ENCODE measurements at places on chromosomes 6 and 20. TPM values are rescaled to one million over a fixed set of nuclear protein-coding genes. Genes with fewer than 3 reads are reported as not detected.

GRCh38 chr6:159196430-159196975, 27.3 kb downstream of the FNDC1 start:
- no peak for DNase-seq

DNA sequence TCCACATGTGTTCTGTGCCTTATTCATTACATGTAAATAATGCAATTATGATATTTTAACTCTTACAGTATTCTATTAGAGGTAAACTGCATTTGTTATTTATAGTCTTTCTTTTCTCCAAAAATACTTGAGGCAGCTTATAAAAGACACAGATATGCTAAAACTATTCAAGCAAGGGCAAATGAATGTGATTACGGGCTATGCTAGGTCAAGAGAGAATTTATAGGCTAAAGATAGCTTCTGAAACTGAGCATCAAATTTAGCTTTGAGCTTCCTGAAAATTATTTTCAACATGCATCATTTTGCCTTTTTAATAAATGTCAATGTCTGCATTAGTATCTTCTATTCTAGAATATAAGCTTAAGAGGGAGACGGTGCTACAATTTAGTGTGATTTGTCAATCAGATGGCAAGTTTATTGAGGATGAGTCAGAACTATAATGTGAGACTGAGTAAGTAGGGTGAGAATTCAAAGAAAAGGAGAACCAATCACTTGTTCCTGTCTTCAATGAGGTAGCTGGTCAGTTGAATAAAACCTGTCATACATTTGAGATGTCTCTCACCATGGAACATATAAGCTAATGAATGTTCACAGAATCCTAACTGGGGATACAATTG, 669.4 kb upstream of the CITED2 start:
- no peak for DNase-seq

The TBC1D20 gene
- total RNA-seq = 16.2 TPM

DNA sequence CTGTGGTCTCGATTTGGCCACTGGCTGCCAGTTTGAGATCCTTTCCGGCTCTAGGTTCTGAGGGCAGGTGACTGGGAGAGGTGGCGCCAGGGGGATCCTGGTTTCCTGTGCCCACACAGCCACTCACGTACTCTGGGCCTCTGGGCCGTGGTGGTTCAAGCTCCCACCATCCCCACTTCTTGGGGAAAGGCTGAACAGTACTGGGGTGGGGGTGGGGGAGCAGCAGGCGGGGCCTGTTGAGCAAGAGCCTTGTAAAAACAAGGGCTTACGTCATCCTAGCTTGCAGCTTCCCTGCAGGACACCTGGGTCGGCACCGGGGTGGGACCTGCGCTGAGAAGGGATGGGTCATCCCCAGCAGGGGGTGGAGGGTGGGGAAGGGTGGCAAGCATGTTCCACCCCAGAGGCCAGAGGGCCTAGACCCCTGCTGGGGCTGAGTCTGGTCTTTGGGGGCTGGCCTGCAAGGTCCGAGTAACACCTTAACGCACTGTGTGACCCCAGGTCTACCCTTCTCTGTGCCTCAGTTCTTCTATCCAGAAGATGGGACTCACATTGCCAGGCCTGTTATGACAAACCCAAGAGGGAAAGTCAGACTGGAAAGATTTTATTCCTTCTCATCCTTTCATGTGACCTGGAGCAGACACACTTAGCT, 3.1 kb upstream of the CEBPB start:
- DNase-seq = no peak

- DNase-seq = no peak
Observed at GRCh38 chr6:44298055-44298803, 14.9 kb downstream of the AARS2 start.

GRCh38 chr6:28586962-28587745, 61.5 kb downstream of the GPX5 start:
- peak; percentile 64 for DNase-seq

GRCh38 chr6:155408981-155409380, 46.7 kb downstream of the NOX3 start:
- no peak for DNase-seq

- DNase-seq = no peak
Observed at GRCh38 chr20:22931653-22932608, 103.2 kb upstream of the SSTR4 start.

The TMC2 gene
- not detected for total RNA-seq

DNA sequence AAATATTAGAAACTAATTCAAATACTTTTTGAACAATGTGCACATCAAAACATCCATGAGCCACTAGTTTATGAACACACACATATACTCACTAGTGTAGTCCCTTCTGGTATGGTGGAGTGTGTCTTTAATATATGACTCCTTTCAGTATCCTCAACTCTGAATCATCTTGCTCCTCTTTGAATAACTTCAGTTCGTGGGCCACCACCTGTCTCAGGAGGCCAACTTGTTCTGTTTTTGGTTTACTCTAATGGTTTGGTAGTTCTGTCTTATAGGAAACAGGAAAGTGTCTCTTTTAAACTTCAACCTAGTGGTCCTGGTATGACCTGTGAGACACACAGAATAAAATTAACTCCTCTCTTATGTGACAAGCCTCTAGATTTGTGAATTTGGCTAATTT, 55.6 kb downstream of the ZNF292 start:
- DNase-seq = no peak

DNA sequence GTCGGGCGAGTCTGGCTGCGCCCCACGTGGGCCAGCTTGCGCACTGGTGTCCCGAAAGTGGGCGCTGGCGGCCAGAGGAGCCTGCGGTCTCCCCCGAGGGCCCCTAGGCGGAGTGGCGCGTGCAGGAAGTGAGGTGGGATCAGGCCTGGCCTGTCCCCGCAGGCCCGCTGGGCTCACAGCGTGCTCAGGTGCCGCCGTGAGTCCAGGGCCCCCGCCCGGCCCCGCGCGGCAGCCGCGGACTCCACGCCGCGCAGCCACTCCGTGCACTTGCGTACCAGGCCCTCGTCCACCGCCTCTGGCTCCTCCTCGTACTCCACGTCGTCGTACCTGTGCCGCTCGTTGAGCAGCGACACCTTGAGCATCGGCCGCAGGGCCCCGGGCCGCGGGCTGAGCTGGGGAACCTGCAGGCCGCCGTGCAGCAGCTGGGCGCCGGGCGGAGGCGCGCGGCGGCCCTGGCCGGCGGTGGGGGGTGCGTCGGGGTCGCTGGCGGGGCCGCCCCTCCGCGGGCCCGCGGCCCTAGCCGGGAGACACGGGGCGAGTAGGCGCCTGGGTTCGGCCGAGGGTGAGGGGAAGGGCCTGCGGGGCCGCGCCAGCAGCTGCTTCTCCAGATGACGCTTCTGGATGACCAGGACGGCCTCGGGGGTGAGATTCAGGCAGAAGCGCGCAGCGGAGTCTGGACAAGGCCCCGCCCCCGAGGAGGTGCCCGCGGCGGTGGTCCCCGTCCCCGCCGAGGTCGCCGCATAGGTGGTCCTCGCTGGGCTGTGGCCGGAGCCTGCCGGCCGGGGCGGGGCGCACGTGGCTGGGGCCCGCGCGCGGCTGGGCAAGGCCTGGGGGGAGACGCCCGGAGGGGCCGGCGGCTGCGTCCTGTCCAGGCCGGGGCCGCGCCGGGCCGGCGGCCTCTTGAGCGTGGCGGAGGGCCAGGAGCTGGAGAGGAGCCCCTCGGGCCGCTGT, 835 bp downstream of the PRR18 start:
- DNase-seq = peak; percentile 84

GRCh38 chr6:133710826-133711225, 178.1 kb upstream of the TCF21 start:
- no peak for DNase-seq

The EYS gene
- not detected for total RNA-seq

DNA sequence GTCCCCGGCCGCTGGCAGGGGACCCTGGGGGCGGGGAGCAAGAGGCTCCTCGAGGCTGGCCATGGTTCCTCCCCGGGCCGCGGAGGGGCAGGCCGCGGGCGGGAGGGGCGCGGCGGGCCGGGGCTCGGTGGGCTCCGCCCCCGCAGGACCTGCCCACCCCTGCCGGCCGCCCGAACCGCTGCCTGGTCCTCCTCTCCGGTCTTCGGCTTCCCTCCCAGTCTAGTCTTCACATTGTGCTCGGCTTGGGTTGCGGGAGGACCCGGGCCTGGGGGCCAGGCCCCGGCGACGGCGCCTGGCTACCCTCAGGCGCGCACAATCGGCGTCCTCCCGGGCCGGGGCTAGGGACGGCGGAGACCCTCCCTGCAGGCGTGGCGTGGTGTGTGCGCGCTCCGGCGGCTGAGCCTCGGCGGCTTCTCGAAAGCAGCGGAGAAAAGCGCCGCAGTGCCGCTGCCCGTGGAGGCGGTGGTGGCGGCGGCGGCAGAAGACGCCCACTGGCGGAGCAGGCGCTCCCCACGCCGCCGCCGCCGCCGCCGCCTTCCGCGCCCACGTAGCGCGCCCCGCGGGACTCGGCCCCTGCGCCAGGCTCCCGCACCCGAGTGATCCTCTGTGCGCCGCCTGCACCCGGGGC, at the start of gene PDE10A:
TSS of gene PDE10A (minus strand) at position 493 of the 628 bp plus-strand sequence. CDS start at position 63, 430 bp downstream.
- no peak for DNase-seq

Data from H1 (cell line).